ENCODE measurements at places on chromosomes 5 and 9. TPM values are rescaled to one million over a fixed set of nuclear protein-coding genes. Genes with fewer than 3 reads are reported as not detected.

The KCNN2 gene
- total RNA-seq: 0.54 TPM

The ZBTB26 gene
- total RNA-seq: 3.7 TPM

The FGF18 gene
- total RNA-seq: not detected

The SLC34A1 gene
- not detected for total RNA-seq

The GRM6 gene
- not detected for total RNA-seq

The BNIP1 gene
- 18.1 TPM for total RNA-seq

The BNC2 gene
- total RNA-seq: 15.3 TPM
